ENCODE measurements at places on chromosomes 5 and 9.

GRCh38 chr5:91146230-91146629 lies 236.9 kb downstream of the ARRDC3 start:
- no peak for DNase-seq

GRCh38 chr5:2921176-2921575 lies 169.7 kb upstream of the IRX2 start:
- DNase-seq, result no peak

- DNase-seq, result no peak
These were observed 98.9 kb upstream of the NTRK2 start for GRCh38 chr9:84570482-84571154.

DNA sequence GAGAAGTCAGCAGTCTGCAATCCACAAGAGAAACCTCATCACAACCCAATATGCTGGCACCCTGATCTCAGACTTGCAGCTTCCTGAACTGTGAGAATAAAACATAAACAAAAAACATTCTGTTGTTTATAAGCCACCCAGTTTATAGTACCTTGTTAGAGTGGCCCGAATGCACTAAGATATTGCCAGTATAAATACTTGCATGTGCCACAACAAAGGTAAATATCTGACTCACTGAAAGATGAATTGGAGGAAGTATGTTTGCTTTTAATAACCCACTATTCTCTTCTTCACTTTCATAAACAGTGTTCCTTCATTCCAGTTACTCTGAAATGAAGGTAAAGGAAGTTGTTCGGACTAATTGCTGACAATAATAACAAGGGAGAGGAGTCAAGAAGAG lies 1163.4 kb upstream of the CDH6 start:
- DNase-seq, result no peak

- no peak for DNase-seq
These were observed 31.6 kb downstream of the NEURL1B start for GRCh38 chr5:172672681-172673080.

DNA sequence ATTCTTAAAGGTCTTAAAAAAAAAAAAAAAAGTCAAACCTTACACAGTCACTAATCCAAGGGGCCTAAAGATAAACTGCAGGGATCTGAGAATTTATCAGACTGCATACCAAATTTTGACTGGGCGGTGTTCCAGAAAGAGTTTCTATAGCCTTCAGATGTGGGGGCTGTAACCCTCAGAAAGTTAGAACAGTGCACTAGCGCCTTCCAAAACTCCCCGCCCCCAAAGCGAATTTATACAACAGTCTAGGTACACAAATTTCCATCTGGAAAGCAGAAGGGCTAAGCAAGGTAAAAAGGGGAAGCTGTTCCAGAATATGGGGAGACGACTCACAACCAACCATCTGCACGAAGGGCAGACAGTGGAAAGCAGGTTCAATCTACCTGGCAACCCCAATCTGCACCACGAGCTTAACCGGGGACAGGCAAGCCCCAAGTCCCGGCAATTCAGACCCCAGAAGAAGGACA lies 813 bp downstream of the ERMP1 start:
- no peak for DNase-seq

- no peak for DNase-seq
These were observed 111.8 kb downstream of the UNC13B start for GRCh38 chr9:35273591-35273990.

- DNase-seq, result peak; percentile 98
These were observed at the start of gene BDP1 for GRCh38 chr5:71455427-71456361. BDP1 (plus strand) TSS chr5:71455651; CDS start chr5:71455878, 227 bp downstream.

DNA sequence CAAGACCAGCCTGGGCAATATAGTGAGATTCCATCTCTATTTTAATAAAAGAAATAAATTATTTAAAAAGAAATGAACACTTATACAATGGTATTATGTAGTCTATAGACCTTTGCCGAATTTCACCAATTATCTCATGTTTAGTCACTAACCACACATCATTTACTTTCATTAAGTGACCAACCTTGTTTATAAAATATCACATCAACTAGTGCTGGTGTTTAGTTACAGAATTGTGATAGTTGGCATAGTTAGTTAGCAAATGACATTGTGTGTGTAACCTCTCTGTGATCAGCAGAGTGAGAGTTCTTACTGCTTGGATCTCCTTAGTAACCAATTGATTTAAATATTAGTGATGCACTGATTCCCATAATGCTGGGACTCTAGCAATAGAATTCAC lies 71.8 kb downstream of the PRR16 start:
- DNase-seq, result no peak

DNA sequence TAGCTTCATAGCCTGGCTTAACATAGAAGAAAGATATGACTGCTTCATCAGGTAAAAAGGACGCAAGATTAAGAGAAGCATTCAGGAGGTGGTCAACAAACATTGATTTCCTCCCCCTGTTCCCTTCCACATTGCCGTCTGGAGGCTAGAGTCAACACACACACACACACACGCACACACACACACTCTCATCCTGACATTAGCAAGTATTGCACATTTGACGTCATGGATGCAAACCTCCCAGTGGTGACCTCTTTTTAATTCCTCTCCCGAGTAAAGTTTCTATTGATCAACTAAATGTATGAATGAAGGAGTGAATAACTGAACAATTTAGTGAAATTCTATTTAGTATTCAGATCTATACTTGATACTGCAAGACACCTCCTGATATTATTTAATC lies 332.8 kb downstream of the ELAVL2 start:
- DNase-seq, result no peak

DNA sequence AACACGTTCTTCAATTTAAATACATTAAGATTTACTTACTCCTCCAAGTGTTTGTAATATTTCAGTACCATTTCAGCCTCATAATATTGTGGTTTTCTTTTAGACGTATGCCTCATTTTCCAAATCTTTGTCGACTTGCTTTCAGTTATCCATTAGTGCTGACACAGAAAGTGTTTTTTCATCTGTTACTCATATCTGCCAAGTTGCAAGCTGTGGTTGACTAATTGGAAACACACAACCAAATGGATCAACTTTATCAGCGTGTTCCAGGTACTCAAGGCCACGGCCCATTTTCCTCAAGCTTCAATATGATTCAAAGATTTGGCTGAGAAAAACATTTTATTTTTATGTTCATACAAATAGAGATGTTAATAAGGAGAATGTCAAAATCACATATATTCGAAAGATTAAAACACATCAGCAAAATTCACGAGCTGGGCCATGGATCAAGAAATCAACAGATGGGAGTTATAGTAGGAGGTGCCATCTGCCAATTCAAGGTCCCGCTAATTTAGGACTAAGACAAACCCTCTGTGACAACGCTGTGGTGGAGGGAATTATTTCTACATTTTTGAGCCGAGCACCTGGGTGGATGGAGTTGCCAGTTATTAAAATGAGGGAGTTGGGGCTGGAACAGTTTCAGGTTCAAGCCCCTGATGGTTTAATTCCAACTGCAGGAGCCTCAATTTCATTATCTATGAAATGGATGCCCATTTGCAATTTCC lies 27.2 kb upstream of the CCNJL start:
- no peak for DNase-seq

- no peak for DNase-seq
These were observed 160.6 kb downstream of the PLK2 start for GRCh38 chr5:58299256-58299655.

- DNase-seq, result no peak
These were observed 9.3 kb downstream of the STOM start for GRCh38 chr9:121360601-121361374.

GRCh38 chr9:108396193-108396592 lies 459.6 kb downstream of the ACTL7B start:
- no peak for DNase-seq

DNA sequence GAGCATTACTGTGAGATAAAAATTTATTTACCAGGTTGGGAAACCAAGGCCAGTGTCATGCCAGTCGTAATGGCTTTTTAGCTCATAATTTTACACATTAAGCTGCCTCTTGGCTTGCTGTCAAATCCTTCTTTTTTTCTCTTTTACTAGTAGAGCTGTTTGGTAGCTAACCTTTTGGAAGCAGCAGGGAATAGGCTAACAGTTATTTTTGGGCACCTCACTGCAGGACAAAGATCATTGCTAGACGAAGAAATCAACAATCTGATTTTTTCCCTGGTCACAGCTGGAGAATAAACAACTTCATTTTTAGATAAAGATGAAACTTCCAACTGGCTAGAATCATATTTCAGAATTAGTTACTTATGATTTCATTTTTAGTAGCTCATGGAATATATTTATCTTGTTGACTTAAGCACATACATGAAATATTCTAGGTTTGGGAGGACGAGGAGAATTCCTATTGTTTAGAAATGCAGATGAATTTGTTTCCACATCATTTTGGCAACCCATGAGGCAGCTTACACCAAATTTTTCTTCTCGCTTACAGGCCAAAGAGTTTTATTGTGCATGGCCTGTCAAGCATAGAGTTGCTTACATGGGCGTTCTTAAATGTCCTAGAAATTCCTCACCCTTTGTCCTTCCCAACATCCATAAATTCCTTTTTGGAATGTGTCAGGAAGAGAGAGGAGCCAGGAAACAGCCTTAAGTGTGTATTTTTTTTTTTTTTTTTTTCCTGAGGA lies 19.6 kb downstream of the TNC start:
- DNase-seq, result no peak

- DNase-seq, result no peak
These were observed 18.1 kb downstream of the SWI5 start for GRCh38 chr9:128294142-128294541.

DNA sequence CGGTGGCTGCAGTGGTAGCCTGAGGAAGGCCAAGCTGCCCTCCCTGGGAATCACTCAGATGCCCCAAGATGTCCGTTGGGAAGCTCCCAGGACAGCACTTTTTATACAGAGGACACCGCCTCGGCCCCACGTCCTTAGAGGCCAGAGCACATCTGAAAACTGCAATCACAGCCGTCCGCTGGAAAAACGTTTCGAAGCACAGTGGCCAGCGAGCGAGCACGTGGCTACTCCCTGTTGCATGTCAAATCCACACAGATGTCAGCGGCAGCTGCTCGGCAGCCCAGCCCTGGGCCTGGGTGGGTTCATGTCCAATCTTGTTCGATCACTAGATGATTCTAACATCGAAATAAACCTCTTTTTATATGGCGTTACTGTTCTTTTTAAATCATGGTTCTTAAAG lies 8.9 kb downstream of the PPP1R26 start:
- DNase-seq, result no peak

GRCh38 chr9:83304686-83305085 lies 233.5 kb downstream of the FRMD3 start:
- DNase-seq, result no peak

GRCh38 chr9:135223831-135224230 lies 136.4 kb downstream of the OLFM1 start:
- no peak for DNase-seq

- no peak for DNase-seq
These were observed 5.6 kb downstream of the ZNF462 start for GRCh38 chr9:106868565-106868964.

GRCh38 chr5:124252191-124252638 lies 494.2 kb downstream of the ZNF608 start:
- DNase-seq, result no peak

DNA sequence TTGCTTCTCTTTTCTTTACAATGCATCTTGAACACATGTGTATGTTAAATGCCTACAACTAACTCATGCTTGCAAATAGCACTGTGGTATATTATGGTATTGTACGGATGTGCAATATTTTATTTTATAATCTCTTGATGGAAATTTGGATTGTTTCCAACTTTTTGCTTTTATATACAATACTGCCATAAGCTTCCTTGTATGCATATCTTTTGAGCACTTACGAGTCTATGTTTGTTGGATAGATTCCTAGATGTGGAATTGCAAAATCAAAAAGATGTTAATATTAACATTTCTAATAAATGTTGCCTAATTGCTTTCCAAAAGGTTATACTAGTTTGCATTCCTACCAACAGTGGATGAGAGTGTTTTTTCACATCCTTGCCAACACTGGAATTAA lies 3.4 kb upstream of the GALNT12 start:
- no peak for DNase-seq

- no peak for DNase-seq
These were observed 311.8 kb downstream of the DNAH5 start for GRCh38 chr5:13632676-13633075.

DNA sequence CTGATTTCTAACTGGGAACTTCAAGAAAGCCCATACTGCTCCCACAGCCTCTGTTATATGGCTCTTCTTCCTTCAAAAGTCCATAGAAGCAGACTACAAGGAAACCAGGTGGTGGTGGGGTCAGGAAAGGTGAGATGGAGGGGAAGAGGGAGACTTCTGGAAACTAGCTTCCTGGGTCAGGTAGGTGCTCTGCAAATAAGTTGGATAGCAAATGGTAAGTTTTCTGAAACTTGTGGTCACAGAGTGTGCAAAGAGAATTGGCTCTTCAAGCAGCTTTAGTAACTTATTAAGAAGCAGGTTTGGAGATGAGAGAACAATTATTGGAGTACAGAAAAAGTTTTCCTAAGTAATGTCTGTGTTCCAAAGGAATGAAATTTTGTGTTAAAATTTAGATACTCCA lies 316.9 kb downstream of the ADGRV1 start:
- DNase-seq, result no peak

- DNase-seq, result no peak
These were observed 470 bp downstream of the HBEGF start for GRCh38 chr5:140345919-140346347.

GRCh38 chr5:180213256-180213600 lies 4.2 kb upstream of the RASGEF1C start:
- no peak for DNase-seq

DNA sequence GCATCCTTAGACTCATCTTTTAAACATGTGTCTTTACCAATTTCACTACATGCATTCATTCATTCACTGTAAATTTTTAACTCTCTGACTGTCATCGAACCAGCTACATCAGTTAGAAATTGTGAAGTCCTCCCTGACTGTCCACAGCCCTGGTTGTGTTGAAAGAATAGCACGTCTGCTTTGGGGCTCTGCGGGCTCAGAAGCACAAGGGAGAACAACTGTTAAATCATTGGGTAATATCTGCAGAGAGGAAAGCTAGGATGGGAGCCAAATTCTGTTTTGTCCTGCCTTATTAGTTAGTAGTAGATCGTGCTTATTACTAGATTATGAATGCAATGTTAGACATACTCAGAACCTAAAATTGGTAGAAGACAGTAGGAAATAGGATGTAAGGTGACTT lies 26.3 kb upstream of the FAM120AOS start:
- DNase-seq, result no peak

DNA sequence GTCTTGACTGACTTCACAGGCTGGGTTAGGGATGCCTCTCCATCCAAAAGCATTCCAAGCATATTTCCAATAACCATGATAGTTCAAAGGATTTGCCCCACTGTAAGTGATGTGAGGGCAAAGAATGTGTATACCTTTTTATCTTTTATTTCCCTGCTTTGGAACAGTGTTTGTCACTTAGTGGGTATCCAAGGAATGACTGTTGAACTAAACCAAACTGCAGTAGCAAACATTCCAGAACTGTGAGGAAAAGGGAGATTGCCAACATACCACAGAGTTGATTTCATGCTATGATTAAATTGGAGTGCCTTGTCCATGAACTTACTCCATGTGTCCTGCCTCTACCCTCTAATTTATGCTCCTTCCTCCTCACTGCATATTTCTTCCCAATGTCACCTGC lies 400.0 kb downstream of the KIAA0825 start:
- DNase-seq, result no peak

DNA sequence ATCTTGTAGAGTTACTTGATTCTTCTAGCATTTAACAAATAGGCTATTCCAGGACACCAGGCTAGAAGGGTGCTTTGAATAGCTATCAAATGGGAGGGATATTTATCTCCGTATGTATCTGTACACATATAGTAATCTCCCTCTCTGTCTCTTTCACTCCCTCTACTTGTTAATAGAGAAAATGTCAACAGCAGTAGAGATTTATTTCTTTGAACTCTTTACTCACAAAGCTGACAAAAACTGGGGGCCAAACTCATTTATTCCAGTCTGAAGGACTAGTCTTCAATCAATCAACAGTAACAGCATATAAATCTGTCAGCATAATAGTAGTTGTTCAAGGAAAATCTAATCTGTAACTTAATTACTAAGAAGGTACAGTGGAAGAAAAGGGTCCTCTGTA lies 78.2 kb upstream of the FER start:
- no peak for DNase-seq

Measured in stimulated activated CD4-positive, alpha-beta T cell treated with anti-CD3 and anti-CD28 coated beads, Interleukin-4, amount 100 ng/mL, for 1 hour (primary cell).